ENCODE measurements at places on chromosomes 5 and 9. TPM values are rescaled to one million over a fixed set of nuclear protein-coding genes. Genes with fewer than 3 reads are reported as not detected.

Gene MRPS27
- 60.9 TPM for total RNA-seq

Gene PLPPR1
- not detected for total RNA-seq

Gene PAEP
- total RNA-seq, result not detected

Gene F2RL1
- 15.1 TPM for total RNA-seq

Gene RALGPS1
- 1.5 TPM for total RNA-seq

Gene KCNV2
- total RNA-seq, result not detected

Gene SLC4A9
- not detected for total RNA-seq

Gene GLRA1
- not detected for total RNA-seq

Gene TSSK1B
- total RNA-seq, result 0.30 TPM

Gene CCNI2
- total RNA-seq, result not detected

Gene IFNB1
- total RNA-seq, result 0.30 TPM

Gene SLC1A1
- 18.7 TPM for total RNA-seq

Gene DOK3
- total RNA-seq, result 8.4 TPM

Gene CCL21
- total RNA-seq, result not detected

Gene IFNA1
- not detected for total RNA-seq

Gene CCL27
- total RNA-seq, result 0.59 TPM

Gene CD72
- 1.2 TPM for total RNA-seq

Gene ZFP37
- 2.4 TPM for total RNA-seq
